ENCODE measurements at places on chromosomes 7 and 10.

DNA sequence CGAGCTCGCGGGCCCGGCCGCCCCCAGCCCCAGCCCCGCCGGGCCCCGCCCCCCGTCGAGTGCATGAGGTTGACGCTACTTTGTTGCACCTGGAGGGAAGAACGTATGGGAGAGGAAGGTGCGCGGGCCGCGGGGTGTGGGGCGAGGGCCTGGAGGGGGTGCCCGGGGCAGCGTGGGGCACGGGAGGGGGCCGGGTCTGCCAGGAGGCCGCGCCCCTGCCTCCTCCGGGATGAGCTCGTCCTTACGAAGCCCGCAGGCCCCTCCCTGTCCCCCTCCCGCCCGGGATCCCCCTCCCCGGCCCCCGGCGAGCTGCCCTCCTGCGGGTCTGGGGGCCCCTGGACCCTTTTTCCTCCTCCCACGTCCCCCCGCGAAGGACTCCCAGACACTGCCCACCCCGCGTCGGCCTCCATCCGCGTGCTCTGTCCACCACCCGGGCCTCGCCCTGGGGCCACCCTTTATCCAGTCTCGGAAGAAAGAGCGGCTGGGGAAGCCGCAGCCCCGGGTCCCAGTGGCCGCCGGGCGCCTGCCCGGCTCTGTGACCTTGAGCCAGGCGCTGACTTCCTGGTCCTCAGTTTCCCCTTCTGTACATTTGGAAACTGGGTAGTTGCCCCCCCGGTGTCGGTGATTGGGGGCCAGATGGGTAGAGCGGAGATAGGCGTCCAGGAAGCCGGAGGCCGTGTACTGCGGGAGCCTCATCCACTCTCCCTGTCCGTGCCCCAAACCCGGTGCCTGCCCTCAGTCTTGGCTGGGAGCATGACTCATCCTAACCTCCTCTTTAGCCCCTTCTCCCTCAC is 521 bp downstream of the LIMK1 start:
- DNase-seq: peak; percentile 79

DNA sequence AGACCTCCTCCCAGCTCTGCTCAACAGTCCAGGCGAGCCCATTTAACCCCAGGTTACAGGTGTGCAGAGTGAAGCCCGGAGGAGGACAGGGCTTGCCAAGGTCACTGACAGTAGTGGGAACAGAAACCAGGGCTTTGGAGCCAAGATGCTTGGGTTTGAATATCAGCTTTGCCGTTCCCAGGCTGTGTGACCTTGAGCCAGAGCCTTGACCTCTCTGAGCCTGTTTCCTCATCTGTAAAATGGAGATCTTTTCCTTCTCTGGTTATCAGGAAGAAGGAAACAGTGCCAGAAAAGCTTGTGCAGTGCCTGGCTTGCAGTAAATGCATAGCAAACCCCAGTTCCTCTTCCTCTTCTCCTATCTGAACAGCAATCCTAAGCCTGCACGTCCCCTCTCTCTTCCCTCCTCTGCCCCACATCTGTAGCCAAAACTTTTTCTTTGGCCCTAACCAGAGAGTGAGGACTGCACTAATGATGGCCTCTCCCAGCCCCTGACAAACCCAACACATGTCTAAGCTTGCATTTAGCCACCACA is 21.4 kb upstream of the MLXIPL start:
- DNase-seq: no peak

GRCh38 chr7:47408675-47409074 is 173.2 kb downstream of the TNS3 start:
- DNase-seq: no peak

- no peak for DNase-seq
These were observed 39.2 kb upstream of the CARD11 start for GRCh38 chr7:3082831-3083230.

GRCh38 chr7:80132594-80132993 is 2.0 kb upstream of the GNAI1 start:
- DNase-seq: no peak

GRCh38 chr7:32905175-32905662 is 13.7 kb upstream of the KBTBD2 start:
- peak; percentile 82 for DNase-seq

GRCh38 chr7:75950111-75950681 is 35.2 kb downstream of the POR start:
- no peak for DNase-seq

GRCh38 chr7:13633857-13634256 is 355.6 kb downstream of the ETV1 start:
- DNase-seq: peak; percentile 33

- DNase-seq: peak; percentile 22
These were observed 100.5 kb upstream of the SDK1 start for GRCh38 chr7:3200504-3200903.

DNA sequence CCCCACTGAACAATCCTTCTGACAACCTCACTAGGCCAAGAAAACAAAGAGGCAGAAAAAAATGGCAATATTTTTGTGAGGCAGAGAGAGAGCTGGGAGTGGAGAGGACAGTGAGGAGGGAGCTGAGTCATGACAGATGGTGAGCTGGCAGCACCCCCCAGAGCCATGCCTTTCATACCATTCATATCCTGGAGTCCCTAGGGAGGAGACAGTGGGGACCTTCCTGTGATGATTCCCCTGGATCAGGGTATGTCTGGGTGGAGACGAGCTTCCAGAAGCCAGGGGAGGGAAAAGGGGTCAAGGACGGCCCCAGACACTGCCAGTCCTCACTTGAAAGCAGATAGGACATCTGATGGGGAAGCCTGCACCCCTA is 160.5 kb downstream of the ADAM12 start:
- DNase-seq: peak; percentile 13

- peak; percentile 100 for DNase-seq
These were observed 55.2 kb downstream of the EGFR start for GRCh38 chr7:55073976-55074528.

DNA sequence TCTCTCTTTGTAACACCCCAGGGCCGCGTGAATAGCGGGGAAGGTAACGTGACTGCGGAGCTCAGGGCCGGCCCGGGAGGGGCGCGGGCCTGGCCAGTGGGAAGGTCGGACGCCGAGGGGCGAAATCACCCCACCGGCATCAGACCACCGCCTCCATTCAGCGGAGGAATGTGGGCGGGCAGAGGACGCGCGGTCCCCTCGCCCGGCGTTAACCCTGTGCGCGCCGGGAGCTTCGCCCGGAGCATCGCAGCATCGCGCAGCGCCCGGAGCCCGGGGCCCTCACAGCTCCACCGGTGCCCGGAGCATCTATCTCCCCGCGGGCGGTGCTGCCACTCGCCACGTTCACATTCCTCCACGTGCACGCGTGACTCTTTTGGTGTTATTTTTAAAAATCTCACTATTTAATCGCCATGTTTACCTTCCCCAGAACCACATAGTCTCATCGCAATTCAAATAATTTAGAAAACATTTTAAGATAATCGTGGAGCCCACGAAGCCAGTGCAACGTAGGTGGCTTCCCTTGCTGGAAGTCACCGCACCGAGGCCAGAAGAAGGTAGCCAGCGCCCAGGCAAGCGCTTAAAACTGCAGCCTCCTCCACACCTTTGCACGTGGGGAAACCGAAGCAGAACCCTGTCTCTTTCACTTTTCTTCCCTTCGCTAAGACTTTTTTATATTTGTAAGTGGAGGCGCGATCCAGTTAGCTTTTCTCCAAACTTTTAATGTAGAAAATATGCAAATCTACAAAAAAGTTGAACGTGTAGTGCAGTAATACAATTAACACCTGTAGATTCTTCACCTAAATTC is 21.8 kb downstream of the FGFBP3 start:
- peak; percentile 48 for DNase-seq

- DNase-seq: no peak
These were observed 10.2 kb upstream of the CADPS2 start for GRCh38 chr7:122896509-122896908.

GRCh38 chr10:110118891-110119621 is 88.3 kb upstream of the MXI1 start:
- no peak for DNase-seq

DNA sequence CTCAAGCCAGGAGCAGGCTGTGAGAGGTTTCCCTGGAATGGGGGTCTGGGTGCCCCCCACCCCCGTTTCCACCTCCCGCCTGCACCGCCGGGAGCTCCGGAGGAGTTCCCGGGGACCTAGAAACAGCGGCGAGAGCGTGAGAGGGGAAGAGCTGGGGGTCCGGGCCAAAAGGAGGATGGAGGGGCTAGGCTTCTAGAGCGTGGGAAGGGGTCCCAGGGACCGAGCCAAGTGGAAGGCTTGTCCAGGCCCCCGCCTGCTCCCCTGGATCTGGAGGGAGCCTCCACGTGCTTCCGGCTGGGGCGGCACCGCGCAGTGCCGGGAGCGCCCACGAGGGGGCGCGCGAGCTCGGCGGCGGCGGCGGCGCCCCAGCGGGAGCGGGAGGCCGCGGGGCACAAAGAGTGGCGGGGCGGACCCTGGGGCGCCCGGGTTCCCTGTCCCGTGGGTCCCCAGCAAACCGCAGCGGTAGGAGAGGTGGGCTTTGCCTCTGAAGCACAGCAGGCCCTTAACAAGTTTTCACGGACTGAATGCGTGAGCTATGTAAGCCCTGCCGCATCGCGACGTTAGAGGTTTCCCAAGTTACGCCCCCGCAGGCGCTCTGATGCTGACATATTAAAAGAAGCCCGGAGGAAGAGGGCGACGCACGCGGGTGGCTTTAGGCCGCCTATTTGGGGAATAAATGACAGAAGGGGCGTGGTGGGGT is 104.4 kb upstream of the LRRC4 start:
- DNase-seq: peak; percentile 65

GRCh38 chr7:117034851-117035464 is 81.7 kb downstream of the ST7 start:
- DNase-seq: no peak

- DNase-seq: peak; percentile 87
These were observed 511.6 kb upstream of the IGFBP3 start for GRCh38 chr7:46432708-46433107.

DNA sequence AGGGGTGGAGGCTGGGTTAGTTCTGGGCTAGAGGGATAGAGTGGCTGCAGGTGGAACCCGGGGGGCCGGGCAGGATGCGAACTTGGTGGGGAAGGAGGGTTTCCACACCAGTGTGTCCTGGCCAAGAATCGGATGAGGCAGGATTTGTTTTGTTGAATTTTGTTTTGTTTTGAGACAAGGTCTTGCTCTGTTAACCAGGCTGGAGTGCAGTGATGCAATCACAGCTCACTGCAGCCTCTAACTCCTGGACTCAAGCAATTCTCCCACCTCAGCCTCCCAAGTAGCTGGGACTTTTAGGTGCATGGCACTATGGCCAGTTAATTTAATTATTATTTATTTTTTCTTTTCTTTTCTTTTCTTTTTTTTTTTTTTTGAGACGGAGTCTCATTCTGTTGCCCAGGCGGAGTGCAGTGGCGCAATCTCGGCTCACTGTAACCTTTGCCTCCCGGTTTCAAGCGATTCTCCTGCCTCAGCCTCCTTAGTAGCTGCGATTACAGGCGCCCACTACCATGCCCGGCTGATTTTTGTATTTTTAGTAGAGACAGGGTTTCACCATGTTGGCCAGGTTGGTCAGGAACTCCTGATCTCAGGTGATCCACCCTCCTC is 13.0 kb upstream of the PPP1R35 start:
- DNase-seq: no peak

DNA sequence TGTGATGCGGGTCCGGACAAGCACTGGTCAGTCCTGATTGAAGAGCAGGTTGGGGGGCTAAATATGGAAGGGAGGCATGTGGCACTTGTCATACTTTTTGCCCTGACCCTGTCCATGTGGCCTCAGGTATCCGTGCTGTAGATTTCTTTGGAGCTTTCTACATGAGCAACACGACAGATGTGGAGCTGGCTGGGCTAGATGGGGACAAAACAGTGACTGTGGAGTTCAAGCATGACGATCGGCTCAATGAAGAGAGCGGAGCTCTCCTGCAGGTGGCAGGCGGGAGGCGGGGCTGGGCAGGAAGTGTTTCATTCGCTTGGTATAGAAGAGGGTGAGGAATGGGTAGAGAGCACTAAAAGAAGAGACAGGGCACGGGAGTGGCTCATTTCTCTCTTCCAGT is 13.0 kb upstream of the CHCHD1 start:
- DNase-seq: no peak

DNA sequence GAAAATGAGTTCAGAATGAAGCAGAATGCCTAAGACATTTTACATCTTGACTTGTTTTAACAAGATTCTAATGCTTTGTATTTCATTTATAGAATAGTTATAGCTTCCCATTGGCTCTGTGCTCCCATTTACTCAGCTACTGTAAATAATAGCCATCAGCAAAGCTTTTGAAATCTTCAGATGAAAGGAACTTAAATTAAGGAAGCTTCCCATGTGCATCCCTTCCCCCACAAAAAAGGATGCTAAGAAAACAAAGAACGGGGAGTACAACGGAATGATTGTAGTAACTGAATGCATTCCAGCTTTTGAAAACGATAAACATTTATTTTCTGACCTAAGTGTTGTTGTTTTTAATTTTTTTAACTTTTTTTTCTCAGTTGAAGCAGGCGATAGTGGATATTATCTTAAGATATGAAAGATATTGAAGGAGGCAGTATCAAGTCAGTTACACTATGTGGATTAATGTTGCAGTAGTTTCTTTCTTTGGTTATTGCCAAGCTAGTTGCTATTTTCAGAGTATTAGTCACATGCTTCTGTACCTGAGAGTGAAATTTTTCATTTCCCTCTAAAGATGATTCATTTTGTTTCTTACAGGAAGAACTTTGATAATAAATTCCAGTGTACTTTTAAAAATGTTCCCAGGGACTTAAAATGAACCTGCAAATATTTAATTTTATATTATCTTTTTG is 129.2 kb downstream of the KCND2 start:
- DNase-seq: peak; percentile 4

- no peak for DNase-seq
These were observed 22.3 kb upstream of the INSYN2A start for GRCh38 chr10:127218658-127219057.

DNA sequence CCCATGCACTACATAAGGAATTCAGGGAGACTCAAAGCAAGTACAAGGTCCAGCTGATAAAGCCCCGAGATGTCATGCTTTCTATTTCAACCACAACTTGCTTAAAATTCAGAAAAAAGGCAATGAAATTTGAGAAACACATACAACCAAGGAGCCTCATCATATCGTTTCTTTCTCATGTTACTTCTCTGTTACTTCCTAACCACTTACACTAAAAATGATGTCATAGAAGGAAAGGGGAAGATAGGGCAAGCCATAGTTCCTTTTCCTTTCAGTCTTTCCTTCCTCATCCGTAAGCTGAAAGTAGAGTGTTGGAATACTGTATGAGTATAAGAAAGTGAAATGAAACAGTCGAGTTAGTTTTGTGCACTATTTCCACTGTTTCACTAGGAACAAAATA is 27.9 kb upstream of the CDK14 start:
- DNase-seq: no peak

DNA sequence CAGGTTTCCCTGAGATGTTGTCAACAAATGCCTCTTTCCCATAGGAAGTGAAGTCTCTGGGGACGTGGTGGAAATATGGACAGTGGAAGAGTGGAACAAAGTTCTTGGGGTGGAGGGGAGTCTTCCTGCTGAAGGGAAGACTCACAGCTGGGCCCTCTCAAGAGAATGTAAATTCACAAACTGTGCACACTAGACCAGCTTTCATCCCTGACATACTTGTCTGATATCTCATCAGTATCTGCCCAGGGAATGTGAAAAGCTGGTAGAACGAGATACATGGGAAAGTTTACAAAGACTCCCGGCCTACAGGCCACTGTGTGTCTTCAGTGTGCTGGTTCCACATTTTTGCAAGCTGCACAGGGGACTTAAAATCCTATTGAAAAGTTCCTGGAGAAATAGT is 16.7 kb upstream of the CCDC3 start:
- no peak for DNase-seq

Data from ELR (cell line).